ENCODE measurements at places on chromosomes 2 and 18.

GRCh38 chr18:37524498-37525261 is 40.9 kb downstream of the CELF4 start:
- no peak for DNase-seq
- H3K27ac ChIP-seq: no peak overlapping the region
- peaks cover 39% of the 10 kb centered on the region for H3K27me3 ChIP-seq

- no peaks in the 10 kb centered on the region for H3K27me3 ChIP-seq
- no peak overlapping the region for H3K4me3 ChIP-seq
- H3K36me3 ChIP-seq: no peaks in the 10 kb centered on the region
- H3K27ac ChIP-seq: no peak overlapping the region
These were observed 6.5 kb downstream of the SLC66A3 start for GRCh38 chr2:11161747-11162146.

- no peak overlapping the region for H3K27ac ChIP-seq
- no peak for DNase-seq
- H3K4me1 ChIP-seq: no peaks in the 10 kb centered on the region
- H3K4me3 ChIP-seq: no peak overlapping the region
These were observed 23.0 kb downstream of the ERMN start for GRCh38 chr2:157302492-157303099.

- H3K27me3 ChIP-seq: no peaks in the 10 kb centered on the region
- H3K27ac ChIP-seq: no peak overlapping the region
- no peaks in the 10 kb centered on the region for H3K4me1 ChIP-seq
- H3K4me3 ChIP-seq: no peak overlapping the region
- H3K36me3 ChIP-seq: peaks cover 69% of the 10 kb centered on the region
These were observed 11.4 kb downstream of the OSGEPL1 start for GRCh38 chr2:189751080-189751658.

DNA sequence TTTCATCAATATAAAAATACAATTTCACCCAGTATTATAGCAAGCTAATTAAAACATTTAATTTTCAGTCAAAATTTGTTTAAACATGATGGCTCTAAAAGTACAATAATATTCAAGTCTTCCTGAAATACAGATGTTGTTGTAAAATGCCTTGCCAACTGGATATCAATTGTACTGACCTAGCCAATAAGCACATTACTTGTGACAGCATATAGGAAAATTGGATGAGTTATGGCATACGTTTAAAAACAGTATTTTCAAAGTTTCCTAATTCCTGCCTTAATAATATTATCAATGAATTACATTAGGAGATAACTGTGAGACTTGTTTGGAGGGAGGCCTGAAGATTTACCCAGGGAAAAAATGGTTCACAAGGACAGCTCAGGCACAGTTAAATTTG is 336.9 kb upstream of the CDH20 start:
- no peak overlapping the region for H3K27ac ChIP-seq
- no peak for DNase-seq
- no peaks in the 10 kb centered on the region for H3K27me3 ChIP-seq
- H3K36me3 ChIP-seq: no peaks in the 10 kb centered on the region

Data from sigmoid colon (tissue), 7 donors.